Stimulated activated CD8-positive, alpha-beta memory T cell treated with anti-CD3 and anti-CD28 coated beads, Interleukin-4, amount 100 ng/mL, for 4 hours (primary cell): ENCODE measurements at places on chromosomes 2 and 18.

DNA sequence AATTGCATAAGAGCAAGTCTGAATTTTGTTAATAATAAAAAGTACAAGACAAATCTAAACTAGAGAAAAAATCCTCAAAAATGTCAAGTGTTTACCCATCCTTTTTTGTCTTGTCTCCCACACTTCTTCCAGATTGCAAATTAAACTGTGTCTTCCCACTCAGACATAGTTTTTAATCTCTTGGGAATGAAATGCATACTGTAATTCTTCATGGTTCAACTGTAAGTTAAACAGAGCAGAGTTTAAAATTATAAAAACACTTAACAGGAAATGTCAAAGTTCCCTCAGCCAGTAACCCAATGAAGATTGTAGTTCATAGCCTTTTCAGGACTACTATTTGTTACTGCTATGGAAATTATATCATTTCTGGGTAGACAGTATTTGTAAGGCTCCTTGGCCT is 171.8 kb downstream of the UBE2E3 start:
- DNase-seq: no peak

DNA sequence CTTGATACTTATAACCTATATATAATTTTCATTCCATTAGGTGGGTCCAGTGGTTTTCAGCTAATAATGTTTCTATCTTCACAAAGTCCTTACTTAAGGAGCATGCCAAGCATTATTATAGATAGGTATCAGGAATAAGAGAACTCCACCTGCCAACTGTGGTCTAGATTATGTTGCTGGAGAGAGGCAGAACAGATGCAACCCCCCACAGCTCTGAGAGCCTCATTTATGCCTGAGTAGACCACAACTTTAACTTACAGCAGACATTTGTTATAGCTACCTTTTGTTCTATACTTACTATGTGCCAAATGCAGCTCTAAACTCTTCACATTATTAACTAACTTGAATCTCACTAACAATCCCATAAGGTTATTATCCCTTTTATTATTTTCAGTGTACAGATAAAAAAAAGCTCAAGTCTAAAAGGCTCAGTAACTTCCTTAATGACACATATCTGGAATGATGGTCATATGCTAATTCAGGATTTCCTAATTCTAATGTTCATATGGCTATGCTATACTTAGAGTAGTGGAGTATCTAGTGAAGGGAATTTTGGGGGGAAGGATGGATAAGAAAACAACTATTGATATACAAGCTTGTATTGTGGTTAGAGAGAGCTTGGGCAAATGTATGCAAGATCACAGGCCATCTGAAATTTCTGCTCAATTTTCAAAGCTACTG is 119.1 kb upstream of the RND3 start:
- no peak for DNase-seq

DNA sequence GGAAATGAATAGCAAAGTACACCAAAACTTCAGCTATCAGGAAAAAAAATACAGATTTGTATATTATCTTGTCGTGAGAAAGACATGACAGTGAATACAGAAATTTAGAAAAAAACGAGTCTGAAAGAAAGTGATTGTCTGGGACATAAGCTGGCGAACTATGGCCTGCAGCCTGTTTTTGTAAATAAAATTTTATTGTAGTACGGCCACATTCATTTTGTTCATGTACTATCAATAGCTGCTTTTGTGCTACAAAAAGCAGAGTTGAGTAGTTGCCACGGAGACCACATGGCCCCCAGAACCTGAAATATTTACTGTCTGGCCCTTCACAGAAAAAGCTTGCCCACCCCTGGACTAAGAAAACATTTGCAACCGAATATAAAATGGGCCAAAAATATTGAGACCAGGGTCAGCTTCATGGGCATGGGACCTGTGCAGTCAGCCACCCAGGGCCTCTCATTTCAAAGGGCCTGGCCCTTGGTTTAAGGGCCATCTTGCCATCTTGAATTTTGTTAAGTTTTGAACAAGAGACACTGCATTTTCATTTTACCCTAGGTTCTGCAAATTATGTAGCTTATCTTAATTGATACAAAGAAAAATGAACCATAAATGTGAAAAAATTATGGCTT is 17.9 kb downstream of the ANTXR1 start:
- DNase-seq: no peak

- DNase-seq: no peak
These were observed 16.4 kb upstream of the CNRIP1 start for GRCh38 chr2:68336192-68336591.

DNA sequence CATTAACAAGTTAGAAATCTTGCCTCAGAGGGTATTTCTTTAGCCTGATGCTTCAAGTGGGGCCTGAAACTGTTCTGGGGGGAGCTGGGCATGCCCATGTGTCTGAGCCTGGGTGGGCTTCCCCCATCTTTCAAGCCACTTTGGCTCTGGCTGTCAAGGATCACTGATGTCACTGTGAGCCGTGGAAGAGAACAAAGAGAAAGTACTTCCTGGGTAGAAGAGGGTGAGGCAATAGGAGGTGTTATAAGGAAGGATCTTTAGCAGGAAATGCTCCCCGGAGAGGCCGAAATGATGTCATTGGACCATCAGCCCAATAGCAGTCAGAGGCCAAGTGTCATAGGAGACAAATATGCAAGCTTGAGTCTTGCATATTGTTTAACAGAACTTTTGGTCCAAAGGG is 228.4 kb upstream of the MEX3C start:
- DNase-seq: no peak

DNA sequence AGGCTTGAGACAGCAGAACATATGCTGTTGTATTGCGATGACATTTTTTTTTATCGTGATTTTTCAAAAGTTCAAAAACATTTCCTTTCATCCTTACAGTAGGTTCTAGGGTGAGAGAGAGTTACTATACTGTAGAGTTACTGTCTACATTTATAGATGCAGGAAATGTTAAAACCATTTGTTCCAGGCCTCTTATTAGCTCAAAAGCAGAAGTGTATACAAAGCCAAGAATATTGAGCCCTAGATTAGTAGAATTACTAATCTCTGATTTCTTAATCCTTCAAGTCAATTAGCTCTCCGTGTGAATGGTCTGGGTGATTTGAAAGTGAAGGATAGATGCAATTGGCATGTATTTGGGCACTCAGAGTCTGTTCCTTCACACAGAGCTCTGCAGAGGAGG is 73.1 kb downstream of the MAPRE2 start:
- no peak for DNase-seq

DNA sequence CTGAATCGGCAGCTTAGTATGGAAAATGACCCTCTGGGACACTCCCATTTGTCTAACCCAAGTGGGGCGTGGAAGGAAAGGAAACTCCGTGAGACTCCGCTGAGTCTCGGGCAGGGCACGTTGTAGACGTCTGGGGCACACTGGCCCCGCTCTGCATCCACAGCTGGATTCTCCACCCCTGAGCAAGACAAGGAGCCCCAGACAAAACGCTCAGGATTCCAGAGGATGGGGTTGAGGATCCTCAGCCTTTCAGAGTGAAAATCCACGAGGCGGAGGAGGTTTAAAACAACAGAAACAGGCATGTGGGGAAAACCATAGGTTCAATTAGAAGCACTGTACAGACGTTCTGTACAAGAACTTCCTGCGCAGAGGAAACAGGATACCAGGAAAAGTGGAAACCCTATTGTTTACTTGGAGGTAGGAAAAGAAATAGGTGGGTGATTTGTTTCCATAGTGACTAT is 124.9 kb upstream of the ZNF236 start:
- no peak for DNase-seq

DNA sequence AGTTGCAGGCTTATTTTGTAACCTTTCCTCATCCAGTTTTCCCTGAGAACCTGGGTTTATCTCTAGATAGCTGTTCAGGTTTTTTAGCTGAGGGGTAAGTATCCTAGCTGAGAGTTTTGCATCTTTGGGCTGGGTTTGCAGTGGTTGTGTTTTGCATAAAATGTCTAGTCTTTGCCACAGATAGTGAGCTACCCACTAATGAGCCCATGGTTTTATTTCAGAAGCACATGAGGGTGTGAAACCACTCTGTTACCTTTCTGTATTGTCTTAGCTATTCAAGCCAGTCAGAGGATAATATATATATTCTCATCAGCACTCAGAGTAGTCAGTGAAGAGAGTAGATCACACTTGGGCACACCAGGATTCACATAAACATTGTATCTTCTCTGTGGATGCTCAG is 24.6 kb upstream of the TXNDC2 start:
- DNase-seq: no peak

GRCh38 chr2:157192445-157193423 is 64.8 kb upstream of the GALNT5 start:
- no peak for DNase-seq

GRCh38 chr18:11251891-11252270 is 102.5 kb upstream of the PIEZO2 start:
- DNase-seq: no peak

GRCh38 chr2:8550937-8551621 is 130.8 kb upstream of the ID2 start:
- no peak for DNase-seq

- no peak for DNase-seq
These were observed 295.5 kb upstream of the LYPD1 start for GRCh38 chr2:132965460-132965859.

DNA sequence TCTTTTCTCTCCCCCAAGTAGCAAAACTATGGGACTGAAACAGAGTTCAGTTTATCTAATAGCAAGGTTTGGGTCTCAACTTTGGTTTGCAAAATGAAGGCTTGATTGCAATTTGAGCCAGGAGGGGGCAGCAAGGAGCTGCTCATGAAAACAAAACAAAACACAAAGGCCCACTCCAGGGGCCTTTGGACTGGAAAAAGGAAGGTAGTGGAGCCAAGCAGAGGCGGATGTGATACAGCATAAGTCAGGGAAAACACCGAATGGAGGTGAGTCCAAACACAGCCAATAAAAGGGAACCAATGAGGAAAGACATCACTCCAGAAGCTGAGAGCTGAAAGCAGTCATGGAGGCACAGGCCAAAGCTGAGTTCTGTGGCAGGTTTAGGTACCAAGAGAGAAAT is 799.7 kb upstream of the ACVR2A start:
- no peak for DNase-seq

DNA sequence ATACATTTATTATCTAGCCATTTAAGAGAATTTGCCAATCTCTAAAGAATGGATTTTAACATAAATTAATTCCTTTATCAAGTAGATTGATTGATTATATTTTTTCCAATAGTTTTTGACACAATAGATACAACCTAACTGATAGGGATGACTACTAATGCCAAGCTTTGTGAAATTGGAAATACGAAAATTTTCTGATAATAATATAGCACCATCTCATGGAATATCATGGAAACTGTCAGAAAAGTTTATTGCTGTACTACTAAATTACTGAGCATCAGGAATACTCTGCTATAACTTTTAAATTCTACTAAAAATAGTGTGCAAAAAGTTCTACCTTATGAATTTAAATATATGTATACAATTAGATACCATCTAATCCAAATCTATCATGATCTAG is 101.8 kb upstream of the MAP2 start:
- no peak for DNase-seq

GRCh38 chr2:152369176-152369860 is 34.3 kb downstream of the FMNL2 start:
- no peak for DNase-seq

DNA sequence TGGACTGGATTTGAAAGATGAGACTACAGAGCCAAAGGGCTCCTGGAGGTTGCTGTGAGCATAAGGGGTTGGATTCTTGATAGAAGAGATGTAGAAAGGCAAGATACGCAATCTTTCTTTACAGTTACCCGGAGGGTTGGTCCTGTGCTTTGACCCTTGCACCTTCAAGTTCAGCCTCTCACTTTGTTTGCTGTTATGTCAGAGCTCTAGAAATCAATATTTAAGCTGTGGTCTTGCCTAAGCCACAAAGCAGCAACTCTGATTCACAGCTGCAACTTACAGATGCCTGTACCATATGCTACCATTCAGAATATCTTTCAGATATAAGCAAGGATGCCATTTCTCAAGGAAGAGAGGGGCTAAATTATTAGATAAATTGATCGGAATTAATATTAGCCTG is 943.1 kb upstream of the LRRTM1 start:
- DNase-seq: no peak

DNA sequence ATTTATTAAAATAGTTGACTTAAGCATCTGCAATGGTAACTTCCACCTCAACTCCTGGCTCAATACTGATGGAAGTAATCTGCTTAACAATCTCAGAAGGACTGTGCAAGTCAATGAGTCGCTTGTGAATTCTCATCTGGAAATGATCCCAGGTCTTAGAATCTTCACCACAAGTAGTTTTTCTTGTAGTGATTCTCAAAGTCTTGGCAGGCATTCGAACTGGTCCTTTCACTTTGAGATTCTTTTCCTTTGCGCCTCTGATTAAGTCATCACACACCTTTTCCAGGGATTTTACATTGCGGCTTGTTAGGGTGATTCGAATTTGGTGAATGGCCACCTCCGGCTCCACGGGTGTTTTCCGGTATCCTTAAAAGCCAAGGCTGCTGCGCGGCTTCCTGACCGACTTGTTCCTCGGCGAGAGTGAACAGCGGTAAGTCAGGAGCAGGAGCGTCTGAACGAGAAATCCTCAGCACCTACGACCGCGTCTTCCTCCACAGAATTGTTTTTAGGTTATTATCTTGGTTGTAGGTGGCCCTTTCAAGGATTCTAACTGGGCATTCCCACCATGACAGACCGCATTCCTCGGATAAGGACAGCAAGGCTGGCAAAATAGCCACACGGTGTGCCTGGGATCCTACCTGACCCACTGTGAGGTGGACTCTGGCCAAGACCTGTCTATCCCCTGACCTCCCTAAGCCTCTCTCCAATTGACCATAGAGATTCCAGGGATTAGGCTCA is 23.8 kb upstream of the SLC20A1 start:
- no peak for DNase-seq

- no peak for DNase-seq
These were observed 29.9 kb downstream of the PPP1R1C start for GRCh38 chr2:182015334-182016109.

GRCh38 chr2:228875152-228875900 is 395.8 kb downstream of the PID1 start:
- DNase-seq: no peak

DNA sequence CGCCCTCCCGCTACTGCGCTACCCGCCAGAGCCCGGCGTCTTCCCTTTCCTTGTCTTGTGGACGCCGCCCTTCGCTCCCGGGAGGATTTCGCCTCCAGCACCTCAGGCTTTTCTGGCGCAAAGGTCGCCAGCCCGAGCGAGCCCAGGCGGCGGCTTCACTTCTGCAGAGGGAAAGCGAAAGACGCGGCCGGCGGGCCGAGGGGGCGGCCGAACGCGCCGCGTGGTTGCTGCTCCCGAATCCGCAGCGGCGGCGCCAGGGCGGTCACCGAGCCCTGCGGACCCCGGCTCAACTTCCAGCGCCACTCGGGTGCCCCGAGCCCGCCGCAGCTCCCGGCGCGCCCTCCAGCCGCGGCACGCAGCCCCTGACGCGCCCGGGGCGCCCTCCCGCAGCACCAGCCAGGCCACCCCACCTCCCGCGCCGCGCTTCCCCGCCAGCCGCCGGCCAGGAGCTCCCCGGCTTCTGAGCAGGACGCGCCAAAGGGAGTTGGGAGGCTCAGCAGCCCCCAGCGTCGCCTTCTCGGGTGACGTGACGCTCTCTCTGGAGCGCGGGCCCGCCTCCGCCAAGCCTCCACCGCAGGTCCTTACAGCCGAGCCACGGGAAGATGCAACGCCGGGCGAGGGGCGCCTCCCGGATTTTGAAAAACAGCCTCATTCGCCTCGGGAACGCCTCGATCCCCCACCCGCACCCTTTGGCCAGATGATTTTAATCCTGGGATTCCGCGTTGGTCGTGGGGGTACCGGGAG is 84.9 kb upstream of the EPB41L3 start:
- no peak for DNase-seq

GRCh38 chr2:59924346-59924745 is 629.1 kb downstream of the BCL11A start:
- no peak for DNase-seq
